ENCODE measurements at places on chromosomes 16 and 17.

DNA sequence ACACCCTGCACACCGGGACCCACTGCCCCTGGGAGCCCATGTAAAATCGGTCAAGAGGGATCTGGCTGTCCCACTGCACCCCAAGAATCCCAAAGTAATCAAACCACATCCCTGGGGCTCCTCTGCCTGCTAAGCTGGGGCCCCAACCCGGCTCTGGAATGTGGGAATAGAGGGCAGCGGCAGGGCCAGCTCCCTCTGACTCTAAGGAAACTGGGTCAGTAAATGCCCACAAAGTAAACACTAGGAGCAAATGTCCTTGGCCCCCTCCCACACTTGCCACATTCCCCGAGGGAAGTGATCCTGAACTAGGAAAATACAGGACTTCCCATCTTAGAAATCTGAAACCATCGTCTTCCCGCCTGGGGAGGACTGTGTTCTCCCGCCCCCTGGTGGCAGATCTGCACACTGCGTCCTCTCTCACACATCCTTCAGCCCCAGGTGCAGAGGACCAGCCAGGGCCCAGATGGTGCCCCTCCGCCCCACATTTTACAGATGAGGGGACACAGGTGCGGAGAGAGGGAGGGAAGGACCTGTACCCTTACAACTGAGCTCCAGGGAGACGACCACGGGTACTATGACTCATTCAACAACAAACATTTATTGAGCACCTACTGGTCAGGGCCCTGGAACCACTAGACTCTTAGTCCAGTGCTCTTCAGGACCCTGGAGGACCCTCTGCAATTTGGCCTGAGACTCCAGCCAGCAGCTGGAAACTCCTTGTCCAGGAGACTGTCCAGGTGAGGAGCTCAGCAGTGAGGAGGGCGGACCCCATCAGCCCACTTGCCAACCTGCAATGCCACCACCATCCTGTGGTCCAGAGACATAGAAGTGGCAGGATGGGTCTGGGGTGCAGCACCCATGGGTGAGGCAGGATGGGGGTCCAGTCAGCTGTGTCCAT lies 10.1 kb downstream of the P3H4 start:
- peak; percentile 33 for DNase-seq

DNA sequence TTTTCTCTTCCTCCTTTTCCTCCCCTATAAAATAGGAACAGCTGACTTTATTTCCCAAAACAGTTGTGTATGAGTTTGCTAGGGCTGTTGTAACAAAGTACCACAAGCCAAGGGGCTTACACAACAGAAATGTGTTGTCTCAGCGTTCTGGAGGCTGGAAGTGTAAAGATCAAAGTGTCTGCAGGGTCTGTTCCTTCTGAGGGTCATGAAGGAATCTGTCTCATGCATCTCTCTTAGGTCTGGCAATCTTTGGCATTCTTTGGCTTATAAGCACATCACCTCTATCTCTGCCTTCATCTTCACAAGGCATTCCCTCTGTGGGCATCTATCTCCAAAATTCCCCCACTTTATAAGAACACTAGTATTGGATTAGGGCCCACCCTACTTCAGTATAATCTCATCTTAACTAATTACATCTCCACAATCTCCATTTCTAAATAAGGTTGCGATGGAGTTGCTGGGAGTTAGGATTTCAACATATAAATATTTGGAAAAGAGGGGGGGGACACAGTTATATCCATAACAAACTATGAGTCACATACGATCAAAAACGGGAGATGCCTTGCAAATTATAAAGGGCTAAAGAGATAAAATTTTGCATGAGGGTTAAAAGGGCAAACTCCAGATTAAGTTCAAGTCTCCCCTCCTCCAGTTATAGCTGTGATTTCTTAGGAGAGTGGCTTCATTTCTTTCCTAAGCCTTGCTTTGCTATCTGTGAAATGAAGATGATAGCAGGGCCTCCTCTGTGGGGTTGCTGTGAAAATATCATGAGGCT lies 109.7 kb downstream of the VAT1L start:
- no peak for DNase-seq

DNA sequence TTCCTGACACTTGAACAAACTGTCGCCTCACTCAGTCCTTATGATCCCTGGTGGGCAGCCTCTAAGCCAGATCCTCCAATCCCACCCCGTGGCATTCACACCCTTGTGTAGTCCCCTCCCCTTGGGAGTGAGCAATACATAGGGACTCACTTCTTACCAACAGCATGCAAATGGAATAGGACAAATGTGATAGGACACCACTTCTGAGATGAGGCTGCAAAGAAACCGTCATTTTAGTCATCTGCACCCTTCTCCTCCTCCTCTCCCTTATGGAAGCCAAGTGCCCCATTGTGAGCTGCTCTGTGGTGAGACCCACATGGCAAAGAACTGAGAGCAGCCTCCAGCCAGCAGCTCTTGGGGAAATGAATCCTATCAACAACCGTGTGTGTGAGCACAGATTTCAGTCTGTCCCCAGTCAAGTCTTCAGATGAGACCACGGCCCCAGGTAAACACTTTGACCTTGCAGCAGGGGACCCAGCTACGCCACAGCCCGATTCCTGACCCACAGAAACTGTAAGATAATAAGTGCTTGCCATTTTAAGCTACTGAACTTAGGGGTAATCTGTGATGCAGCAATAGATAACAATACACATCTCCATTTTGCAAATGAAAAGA lies 46.9 kb downstream of the ZFHX3 start:
- no peak for DNase-seq

- DNase-seq, result peak; percentile 68
Measured at GRCh38 chr17:76515274-76515949, 14.2 kb upstream of the RHBDF2 start.

GRCh38 chr17:44167181-44167861 lies 3.2 kb upstream of the ASB16 start:
- DNase-seq, result no peak

- no peak for DNase-seq
Measured at GRCh38 chr17:13176436-13176835, 158.6 kb upstream of the ELAC2 start.

DNA sequence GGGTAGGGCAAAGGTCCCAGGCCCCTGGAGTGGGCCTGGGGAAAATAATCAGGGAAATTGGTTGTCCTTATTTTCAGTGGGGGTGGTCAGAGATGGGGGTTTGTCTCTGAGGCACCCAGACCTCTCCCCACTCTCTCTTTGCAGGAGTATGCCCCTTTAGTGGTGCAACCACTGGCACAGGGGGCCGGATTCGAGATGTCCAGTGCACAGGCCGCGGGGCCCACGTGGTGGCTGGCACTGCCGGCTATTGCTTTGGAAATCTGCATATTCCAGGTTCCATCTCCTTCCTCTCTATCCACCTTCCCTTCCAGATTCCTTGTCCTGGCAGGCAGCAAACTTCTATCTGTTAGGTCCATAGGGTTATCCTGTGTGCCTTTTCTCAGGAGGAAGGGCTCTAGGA lies 7.6 kb downstream of the PFAS start:
- DNase-seq, result no peak

DNA sequence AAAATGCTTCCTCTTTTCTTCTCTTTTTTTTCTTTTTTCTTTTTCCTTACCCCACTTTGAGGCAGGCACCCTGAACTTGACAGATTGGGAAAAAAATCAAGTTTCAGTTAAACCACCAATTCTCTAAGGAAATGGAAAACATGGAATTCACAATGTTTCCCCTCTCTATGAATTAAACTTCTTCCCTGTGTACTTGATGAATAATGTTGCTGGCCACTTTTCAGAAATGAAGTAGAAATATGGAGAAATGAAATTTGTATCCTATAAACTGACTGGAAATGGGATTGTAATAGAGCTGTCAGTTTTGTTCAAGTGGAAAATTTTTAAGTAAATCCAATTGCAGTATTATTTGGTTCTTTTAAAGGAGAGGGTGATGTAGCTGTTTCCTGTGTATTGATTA lies 129.8 kb downstream of the CLEC16A start:
- DNase-seq, result no peak

DNA sequence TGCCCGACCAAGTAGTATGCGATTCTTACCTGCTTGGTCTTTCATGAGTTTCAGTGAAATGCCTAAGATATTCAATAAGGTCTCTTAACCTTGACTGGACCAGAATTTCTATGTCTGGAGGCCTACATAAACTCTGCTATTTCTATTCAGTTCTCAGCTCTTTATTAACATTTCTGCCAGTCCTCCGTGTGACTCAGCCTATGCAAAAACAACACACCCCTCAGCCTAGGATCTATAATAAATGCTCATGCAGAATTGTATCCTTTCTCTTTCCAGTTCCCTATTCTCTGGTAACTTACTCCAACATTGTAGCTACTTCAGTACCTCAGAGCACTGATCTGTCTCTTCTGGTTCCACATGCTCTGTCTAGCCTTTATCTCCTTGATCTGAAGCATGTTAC lies 1507.4 kb downstream of the CDH11 start:
- no peak for DNase-seq

DNA sequence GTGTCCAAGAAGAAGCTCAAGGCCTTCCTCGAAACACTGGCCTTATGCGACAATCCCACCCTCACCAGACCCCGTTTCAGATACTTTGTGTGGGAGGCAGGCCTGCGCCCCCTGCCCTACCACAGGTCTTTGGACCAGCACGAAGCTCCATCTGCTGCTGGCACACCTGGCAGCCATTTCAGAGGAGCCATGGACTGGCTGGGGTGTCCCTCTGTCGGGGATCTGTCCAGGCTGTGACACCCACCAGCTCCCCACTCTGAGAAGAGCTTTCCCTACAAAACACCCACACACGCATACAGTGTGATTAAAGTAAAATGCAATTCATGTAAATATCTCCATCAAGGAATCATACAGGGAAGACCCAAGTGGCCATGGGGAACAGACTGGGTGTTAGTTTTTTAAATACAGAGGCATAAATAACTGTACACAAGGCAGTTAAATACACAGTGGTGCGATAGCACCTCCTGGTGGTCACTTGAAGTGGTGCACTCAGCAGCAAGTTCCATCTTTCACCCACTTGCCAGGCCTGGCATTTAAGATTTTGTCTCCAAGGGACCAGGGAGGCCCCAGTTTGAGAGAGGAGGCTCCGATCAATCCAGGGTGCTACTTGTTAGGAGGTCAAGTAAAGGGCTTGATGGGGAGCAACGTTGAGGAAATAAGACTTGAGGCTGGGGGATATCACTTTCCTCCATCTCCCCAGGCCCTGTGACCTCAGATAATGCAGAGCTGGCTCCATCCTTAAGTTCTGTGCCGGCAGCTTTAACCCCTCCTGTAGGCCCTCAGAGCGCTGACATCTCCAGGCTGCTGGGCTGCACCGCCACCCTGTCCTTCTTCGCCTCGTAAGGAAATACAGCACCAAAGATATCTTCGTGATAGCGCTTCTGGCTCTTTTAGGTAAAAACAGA lies 43.6 kb downstream of the NOS2 start:
- DNase-seq, result peak; percentile 5

DNA sequence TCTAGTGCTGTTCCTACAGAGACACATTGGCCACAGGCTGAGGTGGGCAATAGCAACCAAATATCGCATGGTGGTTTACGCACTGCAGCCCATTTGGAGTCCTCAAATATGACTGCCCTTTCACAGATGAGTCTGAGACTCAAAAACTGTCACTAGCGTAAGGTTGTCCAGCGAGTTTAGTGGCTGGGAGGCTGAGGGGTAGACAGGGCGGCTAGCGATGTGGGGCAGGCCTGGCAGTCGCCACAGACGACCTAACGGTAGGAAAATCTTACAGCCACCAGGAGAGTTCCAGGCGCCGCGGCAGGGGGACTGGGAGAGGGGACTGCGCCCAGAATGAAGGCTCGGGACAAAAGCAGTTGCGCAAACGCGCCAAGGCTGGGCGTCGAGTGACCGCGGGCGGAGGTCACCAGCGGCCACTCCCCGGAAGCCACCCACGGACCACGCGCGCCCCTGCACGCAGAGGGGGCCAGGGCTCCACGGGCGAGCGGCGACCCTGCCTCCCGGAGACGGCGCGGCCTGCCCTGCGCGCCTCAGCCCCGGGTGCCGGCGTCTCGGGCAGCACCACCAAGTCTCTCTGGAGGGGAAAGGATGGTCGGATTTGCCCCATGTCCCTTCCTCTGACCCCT lies 699 bp upstream of the MAP1LC3B start:
- no peak for DNase-seq

- DNase-seq, result no peak
Measured at GRCh38 chr17:28072936-28073533, 30.6 kb downstream of the NLK start.

DNA sequence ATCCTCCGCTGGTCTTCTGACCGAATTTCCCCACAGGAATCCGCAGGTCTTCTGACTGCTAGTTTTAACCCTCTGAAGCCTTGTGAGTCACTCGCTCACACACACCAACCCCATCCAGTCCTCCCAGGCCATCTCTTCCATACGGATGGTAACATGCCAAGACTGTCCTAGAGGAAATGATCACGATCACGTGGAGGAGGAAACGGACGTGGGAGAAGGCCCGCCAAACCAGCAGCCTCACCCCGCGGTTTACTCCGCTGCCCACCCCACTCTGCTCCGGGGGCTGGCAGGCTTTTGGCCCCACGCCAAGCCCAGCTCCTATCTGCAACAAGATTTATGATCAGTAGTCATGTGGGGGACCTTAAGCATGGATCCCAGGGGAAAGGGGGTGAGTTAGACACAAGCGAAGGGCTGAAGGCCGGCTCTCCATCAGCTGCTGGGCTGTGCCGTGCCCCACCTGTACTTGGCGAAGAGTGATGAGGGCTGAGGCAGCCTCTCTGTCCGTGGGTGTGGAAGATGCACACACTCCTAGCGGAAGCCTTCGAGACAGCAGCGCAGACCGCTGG lies 1.5 kb upstream of the FAAP100 start:
- DNase-seq, result no peak

DNA sequence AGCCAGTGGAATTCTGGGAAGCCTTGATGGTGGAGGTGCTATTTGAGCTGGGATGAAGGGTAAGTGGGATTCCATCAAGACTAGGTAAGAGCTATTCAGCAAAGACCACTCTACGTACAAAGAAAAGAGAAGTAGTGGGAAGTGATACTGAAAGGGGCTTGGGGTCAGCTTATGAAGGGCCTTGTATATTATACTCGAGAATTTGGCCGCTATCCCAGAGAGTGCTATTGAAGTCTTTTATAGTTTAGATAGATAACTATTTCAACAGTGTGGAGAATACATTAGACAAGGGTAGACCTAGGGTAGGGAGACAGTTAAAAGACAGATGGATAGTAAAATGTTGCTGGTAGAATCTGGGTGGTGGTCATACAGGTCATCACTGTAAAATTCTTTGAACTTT lies 10.3 kb downstream of the DNAH2 start:
- no peak for DNase-seq

DNA sequence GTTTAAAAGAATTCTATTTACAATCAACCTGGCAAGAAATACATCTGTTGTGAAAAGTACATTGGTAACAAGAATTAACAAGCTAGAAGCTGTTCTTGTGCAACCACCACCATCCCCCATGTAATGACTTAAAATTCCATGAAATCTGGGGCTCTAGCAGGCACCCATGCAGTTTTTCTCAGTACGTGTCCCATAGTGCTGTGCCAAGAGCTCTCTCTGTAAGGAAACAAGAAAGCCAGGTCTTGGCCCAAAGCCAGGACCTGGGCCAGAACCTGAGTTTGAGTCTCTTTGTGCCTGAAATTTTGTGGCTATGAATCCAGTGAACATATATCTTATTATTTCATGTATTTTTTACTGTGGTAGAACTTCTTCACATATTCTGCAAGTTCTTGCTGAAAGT lies 46.6 kb downstream of the NUP93 start:
- no peak for DNase-seq
